ENCODE measurements at places on chromosomes 6 and 20. TPM values are rescaled to one million over a fixed set of nuclear protein-coding genes. Genes with fewer than 3 reads are reported as not detected.

SLC22A7 gene
- total RNA-seq = 0.12 TPM

- H3K27me3 ChIP-seq = no peaks in the 10 kb centered on the region
- H3K27ac ChIP-seq = no peak overlapping the region
- peaks cover 26% of the 10 kb centered on the region for H3K4me1 ChIP-seq
- peak overlapping the region; percentile 93 for H3K4me3 ChIP-seq
- DNase-seq = no peak
Observed at GRCh38 chr6:125792680-125793079, 1.9 kb downstream of the NCOA7 start.

GRCh38 chr6:28810659-28811053 lies 113.1 kb downstream of the TRIM27 start:
- H3K27ac ChIP-seq = no peak overlapping the region
- no peak for DNase-seq
- peaks cover 9% of the 10 kb centered on the region for H3K4me1 ChIP-seq
- H3K36me3 ChIP-seq = no peaks in the 10 kb centered on the region

DNA sequence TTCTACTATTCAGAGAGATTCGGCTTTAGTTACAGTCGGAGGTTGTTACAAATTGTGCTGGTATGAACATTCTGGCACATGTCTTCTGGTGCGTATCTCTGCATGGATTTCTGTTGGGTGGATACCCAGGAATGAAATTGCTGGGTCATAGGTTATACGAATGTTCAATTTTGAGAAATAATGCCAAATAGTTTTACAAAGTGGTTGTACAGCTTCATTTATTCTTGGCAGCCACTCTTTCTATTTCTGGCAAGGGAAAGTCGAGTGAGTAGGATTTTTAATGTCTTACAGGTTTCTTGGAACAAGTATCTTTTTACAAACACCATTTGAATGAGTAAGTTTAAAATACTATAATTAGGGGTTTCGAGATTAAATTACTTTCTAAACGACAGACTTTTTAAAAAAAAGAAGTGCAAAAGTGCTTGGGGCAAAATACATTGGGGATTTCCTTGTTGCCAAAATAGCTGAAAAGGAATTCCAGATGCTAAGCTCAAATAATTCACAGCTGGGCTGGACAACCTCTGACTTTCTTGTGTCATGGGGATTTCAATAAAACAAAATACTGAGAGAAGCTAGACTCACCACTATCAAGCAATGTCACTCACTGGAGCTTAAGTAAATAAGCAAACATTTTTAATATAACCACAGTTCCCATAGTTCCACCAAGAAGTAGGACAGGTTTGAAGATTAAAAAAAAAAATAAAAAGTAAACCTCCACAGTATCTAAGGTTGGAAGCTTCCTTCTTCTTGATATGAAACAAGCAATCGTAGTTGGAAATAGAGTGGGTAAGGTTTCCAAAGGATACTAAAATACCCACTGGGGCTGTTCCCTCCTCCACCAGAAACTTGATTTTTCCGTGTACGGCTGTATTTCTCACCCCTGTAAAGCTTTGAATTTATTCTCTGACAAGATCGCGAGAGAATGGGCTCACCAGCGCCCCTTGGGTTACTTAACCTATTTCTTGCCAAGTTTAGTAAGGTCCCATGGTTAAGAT lies 21.6 kb upstream of the GFOD1 start:
- no peaks in the 10 kb centered on the region for H3K36me3 ChIP-seq
- H3K27ac ChIP-seq = peak overlapping the region; percentile 12
- peaks cover 24% of the 10 kb centered on the region for H3K4me1 ChIP-seq
- H3K4me3 ChIP-seq = no peak overlapping the region

- H3K4me3 ChIP-seq = no peak overlapping the region
- peaks cover 6% of the 10 kb centered on the region for H3K36me3 ChIP-seq
- DNase-seq = no peak
- H3K27ac ChIP-seq = peak overlapping the region; percentile 19
- H3K4me1 ChIP-seq = peaks cover 7% of the 10 kb centered on the region
Observed at GRCh38 chr6:36962874-36963273, 8.3 kb downstream of the PI16 start.

GRCh38 chr6:150659046-150659763 lies 59.5 kb downstream of the PLEKHG1 start:
- H3K4me1 ChIP-seq = peaks cover 15% of the 10 kb centered on the region
- no peak for DNase-seq
- H3K27ac ChIP-seq = no peak overlapping the region
- peaks cover 15% of the 10 kb centered on the region for H3K36me3 ChIP-seq

- H3K36me3 ChIP-seq = no peaks in the 10 kb centered on the region
- H3K4me1 ChIP-seq = peaks cover 41% of the 10 kb centered on the region
- no peak for DNase-seq
- no peaks in the 10 kb centered on the region for H3K27me3 ChIP-seq
- no peak overlapping the region for H3K4me3 ChIP-seq
- peak overlapping the region; percentile 43 for H3K27ac ChIP-seq
Observed at GRCh38 chr6:154457046-154457713, 53.3 kb downstream of the CNKSR3 start.

HEY2 gene
- total RNA-seq = 11.3 TPM

- no peak overlapping the region for H3K27ac ChIP-seq
- H3K4me3 ChIP-seq = no peak overlapping the region
- H3K27me3 ChIP-seq = no peaks in the 10 kb centered on the region
- H3K4me1 ChIP-seq = no peaks in the 10 kb centered on the region
- no peak for DNase-seq
Observed at GRCh38 chr6:164792666-164793065, 516.7 kb downstream of the C6orf118 start.
